ENCODE measurements at places on chromosomes 7 and 10. TPM values are rescaled to one million over a fixed set of nuclear protein-coding genes. Genes with fewer than 3 reads are reported as not detected.

The GPER1 gene
- 1.1 TPM for total RNA-seq

The VIPR2 gene
- not detected for total RNA-seq

The PNLIPRP3 gene
- total RNA-seq: not detected

The C10orf95 gene
- 0.22 TPM for total RNA-seq

The CALHM1 gene
- total RNA-seq: not detected

The METTL27 gene
- total RNA-seq: 0.99 TPM

The CCZ1B gene
- 61.1 TPM for total RNA-seq

DNA sequence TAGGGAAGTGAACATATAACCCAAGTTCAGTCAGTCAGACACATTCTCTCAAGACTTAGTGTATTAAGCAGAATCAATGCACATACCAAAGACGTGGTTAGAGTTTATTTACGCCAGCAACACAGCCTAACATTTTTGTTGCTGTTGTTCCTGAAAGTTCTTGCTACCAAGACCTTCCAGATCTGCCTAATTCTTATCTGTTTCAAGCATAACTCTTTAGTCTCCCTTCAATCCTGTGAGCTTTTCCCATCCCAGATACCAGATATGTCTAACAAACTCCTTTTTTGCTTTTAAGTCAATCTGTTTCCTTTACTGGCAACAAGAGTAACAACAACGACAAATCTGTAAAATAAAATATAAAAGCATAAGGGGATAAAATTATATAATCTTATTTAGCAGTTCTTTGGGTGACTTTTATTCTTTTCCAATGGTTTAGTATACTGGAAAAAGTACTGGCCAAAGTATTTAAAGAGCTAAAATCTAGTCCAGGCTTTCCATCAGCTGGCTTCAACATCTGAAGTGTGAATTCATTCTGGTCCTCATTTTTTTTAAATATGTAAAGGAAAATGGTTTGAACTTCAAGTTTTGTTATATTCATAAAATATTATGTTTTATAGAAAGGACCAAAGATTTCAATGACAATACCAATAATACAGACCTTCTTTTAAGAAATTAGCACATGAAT lies 193.8 kb downstream of the IMMP2L start:
- DNase-seq: no peak

- peak; percentile 55 for DNase-seq
These were observed 133.6 kb downstream of the ZMIZ1 start for GRCh38 chr10:79202188-79203013.

DNA sequence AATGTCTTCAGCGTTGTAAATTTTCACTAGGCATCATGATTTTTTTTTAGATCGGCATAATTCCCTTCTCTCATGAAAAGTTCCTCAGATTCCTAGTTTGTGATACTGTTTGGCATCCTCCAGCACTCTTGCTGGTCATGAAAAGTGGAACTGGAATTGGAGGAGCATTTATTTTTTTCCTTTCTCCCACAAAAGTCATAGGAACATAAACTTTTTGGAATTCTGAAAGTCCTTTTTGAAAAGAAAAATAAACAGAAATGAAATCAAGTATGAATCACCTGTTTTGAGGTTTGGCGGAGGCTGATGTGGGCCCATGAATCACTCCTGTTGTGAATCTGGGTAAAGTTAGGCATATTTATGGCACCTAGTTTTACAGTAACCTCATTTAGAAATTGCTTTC lies 17.7 kb downstream of the CACNB2 start:
- DNase-seq: no peak

DNA sequence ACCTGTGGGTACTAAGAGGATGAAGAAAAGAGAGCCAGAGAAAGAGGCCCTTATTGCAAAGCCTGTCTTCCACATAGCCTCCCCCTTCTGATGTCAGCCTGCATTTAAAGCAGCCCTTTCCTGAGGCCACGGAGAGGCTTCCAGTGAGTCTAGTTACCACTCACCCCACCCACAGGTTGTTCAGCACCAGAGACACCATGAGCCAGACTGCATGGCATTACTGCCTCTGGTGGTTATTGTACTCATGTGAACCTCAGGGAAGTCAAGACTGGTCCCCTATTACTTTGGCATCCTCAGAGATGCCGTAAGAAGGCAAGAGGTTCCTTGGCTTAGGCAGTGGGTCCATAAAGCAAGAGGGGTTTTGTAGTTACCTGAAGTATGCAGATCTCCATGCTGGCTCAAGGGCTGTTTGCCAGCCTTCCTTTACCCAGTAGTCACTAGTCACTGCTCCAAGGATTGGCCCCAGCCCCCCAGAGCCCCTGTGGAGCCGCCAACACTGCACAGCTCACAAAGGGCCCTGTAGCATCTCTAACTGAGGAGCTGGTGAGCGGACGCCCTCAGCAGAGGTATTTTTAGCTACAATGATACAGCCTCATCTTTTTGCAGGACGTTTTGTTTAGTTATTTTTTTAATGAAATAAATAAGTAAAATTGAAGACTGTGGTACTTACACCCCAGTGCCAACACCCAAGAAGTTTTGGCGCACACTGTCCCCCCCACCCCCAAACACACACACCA lies 20.7 kb downstream of the LRRC4 start:
- DNase-seq: no peak

DNA sequence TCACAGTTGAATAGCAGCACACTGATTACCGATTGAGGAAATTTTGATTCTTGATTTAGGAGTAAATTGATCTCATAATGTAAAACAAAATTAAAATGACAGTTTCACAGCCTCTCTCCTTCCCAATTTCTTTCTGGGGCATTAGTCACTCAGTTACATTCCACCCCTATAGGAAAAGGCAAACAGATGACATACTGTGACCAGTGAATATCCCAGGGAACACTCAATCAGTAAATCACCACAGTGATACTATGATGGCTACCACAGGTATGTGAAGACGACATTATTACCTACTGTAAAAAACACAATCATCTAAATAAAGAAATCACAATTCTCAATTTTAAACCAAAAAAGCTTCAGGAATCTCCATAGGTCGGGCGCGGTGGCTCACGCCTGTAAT lies 15.5 kb downstream of the CTTNBP2 start:
- no peak for DNase-seq

GRCh38 chr7:141397236-141398163 lies 153.7 kb upstream of the AGK start:
- DNase-seq: no peak

- DNase-seq: no peak
These were observed 68.0 kb upstream of the INSIG1 start for GRCh38 chr7:155229548-155230168.

GRCh38 chr10:59753267-59753666 lies at the start of gene MRLN:
Gene MRLN, minus strand, starts transcription at chr10:59753455.
- DNase-seq: no peak

DNA sequence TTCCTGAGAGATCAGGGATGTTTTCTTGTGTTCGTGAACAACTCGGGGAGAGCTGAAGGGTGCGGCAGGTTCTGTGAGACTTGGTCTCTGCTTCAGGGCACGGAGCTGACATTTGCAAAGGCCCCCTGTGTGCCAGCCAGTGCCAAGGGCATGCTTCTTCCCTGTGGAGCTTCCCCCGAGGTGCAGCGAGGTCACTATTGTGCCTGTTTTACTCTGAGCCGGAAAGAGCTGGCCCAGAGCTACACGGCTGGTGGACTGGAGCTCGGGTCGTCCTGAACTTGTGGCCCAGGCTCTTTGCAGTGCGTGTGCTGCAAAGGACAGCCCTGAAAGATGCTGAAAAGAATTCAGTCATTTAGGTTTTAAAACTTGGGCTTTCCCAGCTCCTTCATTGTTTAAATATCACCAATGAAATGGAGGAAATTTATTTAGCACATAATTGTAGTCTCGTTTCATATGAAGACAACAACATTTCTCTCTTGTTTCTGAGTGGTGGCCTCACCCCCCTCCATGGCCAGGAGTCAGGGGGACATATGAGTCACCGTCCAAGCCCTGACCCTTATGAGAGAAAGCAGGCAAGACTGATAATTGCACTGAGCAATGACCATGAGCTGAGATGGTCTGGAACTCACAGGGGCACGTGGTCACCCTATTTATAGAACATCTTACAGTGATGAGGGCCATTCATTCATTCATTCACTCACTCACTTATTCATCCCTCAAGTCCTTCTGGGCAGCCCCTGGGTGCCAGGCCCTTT lies 102.6 kb downstream of the PTPRE start:
- peak; percentile 65 for DNase-seq

- no peak for DNase-seq
These were observed 92.0 kb upstream of the PRR15 start for GRCh38 chr7:29471444-29472138.

- DNase-seq: no peak
These were observed 6.9 kb downstream of the PAPOLB start for GRCh38 chr7:4854916-4855315.

DNA sequence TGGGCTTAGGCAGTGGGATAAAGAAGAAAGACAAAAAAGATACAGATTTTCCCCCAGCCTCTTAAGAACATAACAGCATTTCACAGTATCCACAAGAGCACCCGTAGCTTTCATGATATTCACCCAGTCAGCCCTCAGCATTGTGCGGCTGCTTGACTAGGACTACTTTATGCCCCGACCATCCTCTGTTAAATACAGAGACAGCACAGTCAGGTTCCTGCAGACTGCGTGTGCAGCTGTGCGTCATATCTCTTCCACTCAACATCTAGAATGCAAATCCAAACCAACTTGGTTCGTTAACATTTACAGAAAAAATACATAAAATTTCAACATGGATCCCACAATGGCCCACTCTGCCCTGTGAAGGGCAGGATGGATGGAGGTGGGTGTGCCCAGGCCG lies 33.8 kb downstream of the PIK3AP1 start:
- no peak for DNase-seq

DNA sequence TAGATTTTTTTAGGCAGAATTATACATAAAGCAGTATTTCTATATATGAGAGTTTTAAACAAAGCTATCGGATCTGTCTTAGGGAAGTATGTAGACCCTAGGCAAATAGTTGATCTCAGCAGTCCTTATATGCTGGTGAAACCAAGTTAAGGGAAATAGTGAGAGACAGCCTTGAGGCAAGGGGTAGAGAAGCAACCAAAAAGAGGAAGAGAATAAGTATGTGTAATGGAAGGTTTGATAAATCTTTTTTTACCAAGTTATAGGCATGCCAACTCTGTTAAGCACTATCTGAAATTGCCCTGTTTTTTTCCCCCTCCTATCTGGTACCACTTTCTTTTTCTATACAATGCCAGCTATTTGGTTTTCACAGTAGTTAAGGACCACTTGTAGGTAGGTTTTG lies 19.9 kb downstream of the SPAG6 start:
- DNase-seq: no peak

GRCh38 chr10:53957401-53957800 lies 843.6 kb downstream of the PCDH15 start:
- DNase-seq: no peak

- DNase-seq: no peak
These were observed 570.2 kb downstream of the PARD3 start for GRCh38 chr10:34244756-34245484.

DNA sequence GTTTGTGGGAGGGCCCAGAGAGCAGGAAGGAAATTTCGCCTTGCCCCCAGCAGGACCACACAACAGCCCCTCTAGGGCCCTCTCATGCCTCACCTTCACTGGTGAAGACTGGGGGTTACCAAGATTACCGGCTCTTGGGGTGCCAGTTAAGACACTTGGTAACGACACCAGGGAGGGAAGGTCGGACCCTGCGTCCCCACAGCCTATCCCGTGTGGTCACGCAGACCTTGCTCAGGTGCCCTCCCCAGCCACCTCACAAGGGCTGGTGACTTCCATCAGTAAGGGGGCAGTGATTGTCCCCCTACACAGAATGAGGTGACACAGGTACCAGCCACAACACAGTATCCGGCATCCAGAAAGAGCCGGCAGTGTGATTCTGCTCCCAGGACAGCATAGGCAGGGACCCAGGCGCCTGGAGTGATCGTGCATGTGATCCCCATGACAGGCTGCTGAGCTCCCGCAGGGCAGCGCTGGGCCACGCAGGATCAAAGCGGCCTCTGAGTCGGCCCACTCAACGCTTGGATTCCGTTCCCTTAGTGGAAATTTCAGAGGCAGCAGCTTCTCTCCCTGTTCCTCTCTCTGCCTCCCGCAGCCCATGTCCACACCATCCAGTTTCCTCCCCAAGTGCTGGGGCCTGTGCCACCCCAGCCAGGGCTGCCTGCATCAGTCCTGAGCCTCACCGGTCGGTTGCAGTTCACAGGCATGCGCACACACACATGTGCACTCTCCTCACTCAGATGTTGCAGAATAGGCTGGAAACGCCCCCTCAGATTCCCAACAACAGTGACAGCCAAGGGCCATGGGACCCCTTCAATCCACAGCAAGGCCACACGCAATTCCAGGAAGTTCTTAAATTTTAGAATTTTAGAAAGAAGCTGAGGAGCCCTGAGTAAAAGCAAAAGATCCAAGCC lies 35.8 kb downstream of the CAMK2B start:
- DNase-seq: no peak

GRCh38 chr10:80540981-80541750 lies 3.5 kb downstream of the SH2D4B start:
- DNase-seq: peak; percentile 60

- no peak for DNase-seq
These were observed 123.0 kb downstream of the ANLN start for GRCh38 chr7:36512616-36513015.

DNA sequence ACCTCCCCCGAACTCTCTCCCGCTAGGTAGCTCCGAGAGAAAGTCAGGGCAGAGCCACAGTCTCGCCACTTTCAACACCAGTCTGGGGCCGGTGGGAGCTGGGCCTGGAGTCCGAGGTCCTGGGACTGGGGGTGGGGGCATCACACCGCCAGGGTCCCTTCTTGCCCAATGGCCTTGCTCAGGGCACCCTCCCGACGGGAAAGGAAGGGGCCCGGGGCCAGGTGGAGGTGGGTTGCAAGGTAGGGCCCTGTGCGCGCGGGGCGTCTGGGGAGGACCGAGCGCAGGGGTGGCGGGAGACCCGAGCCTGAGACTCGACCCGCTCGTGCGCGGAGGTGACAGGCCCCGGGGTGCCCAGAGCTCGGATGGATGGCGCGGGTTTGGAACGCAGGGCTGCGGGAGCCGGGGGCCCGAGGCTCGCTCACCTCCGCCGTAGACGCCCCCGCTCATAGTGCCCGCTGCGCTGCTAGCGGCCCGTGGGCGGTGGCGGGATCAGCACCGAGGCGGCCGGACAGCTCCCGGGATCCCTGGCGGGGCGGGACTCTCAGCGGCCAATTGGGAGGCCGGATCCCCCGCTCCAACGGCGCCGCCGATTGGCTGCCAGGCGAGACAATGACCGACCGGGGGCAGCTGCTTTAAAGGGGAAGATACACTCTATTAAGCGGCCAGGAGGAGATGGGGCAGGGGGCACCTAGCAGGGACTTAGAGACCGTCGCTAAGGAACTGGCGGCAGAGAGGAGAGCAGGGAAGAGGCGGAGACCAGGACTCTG lies at the start of gene ACTL6B:
Gene ACTL6B, minus strand, starts transcription at position 541 of the 767 bp plus-strand sequence. Its CDS starts 94 bp downstream, at position 447.
- DNase-seq: peak; percentile 68

GRCh38 chr7:124059375-124059774 lies 26.5 kb upstream of the TMEM229A start:
- no peak for DNase-seq

- no peak for DNase-seq
These were observed 7.4 kb upstream of the ARID5B start for GRCh38 chr10:61894133-61894532.

Data from lung microvascular endothelial cell (primary cell).